ENCODE measurements at places on chromosomes 2 and 18.

DNA sequence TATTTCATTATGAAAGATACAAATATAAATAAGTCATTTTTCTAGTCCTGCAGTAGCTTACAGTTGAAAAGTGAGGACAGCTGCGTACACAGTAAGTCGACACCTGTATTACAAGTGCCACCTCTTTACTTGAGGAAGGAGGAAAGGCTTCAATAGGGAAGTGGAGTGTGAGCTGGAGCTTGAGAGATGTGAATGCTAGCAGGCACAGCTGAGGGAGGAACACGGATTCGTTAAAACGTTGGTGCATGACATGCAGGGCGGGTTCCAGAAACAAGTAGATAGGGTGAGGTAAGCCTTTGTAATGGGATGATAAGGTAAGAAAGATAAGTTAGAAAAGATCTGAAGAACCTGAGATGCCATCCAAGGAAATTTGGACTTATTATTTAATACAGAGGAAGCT lies 98.1 kb upstream of the CSRNP3 start:
- DNase-seq: no peak

GRCh38 chr2:44582363-44583008 lies 220.7 kb downstream of the CAMKMT start:
- no peak for DNase-seq

DNA sequence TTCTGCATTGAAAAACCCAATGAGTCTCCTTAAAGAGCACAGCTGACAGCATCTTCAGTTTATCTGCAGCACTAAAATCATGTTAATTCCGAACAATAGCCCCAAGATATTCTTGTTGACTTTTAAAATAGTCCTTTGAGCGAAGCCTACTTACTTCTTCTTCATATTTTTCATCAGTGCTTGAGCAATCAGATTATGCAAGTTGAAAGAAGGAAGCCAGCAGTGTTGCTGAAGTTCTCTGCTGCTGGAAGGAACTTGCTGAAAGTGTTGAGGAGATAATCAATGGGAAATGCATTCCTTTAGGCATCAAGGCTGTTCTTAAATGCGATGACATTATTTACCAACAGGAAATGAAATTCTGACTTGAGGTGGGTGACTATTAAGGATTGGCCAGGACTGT lies 105.9 kb upstream of the SNTG2 start:
- no peak for DNase-seq

- no peak for DNase-seq
These were observed 7.3 kb downstream of the TGIF1 start for GRCh38 chr18:3457261-3457724.

DNA sequence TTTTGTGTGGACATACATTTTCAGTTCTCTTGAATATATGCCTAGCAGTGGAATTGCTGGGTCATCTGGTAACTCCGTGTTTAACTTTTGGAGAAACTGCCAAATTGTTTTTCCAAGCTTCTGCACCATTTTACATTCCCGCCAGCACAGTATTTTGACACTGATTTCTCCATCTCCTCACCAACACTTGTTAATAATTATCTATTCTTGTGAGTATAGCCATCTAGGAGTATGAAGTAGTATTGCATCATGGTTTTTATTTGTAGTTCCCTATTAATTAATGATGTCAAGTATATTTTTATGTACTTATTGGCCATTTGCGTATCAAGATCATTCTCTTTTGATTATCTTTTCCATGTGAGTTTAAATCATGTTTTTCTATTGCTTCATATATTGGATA lies 17.9 kb upstream of the AOX1 start:
- DNase-seq: no peak

DNA sequence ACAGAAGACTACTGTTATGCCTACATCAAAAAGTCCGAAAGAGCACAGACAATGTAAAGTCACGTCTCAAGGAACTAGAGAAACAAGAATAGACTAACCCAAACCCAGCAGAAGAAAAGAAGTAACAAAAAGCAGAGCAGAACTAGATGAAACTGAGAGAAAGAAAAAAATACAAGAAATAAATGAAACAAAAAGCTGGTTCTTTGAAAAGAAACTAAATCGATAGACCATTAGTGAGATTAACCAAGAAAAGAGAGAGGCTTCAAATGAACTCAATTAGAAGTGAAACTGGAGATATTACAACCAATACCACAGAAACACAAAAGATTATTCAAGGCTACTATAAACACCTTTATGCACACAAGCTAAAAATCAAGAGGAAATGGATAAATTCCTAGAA lies 271.8 kb downstream of the MBD2 start:
- DNase-seq: no peak

DNA sequence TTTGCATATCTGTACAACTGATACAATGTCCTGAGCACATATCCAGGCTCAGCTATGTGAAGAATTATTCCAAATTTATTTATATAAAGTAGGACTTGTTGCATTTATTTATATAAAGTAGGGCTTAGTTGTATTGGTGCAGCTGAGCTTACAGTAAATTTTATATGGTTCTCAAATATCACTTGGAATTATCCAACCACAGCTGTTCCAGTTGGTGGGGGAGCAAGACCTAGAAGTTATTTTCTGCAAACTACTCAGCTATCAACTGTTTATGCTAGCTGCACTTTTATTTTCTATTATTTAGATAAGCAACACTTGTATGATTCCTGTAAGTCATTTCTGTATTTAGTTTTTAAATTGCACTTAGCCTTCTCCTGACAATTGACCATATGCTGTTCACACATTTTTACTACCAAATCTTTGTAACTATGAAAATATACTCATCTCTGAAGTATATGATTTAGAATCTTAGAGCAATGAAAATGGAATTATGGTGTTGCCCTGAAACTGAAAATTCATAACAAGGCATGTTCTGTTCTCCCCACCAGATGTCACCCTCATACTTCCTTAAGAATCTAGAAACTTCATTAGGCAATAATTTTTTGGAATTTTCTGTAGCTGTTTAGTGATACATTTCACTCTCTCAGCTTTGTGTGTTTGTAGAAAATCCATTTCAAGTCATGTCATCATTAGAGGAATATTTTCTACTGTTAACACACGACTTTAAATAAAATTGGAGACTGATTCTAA lies 157.0 kb upstream of the CBLN2 start:
- no peak for DNase-seq

- DNase-seq: no peak
These were observed 192.7 kb downstream of the PLCL1 start for GRCh38 chr2:197997083-197997541.

GRCh38 chr2:119782308-119783027 lies 22.7 kb downstream of the PTPN4 start:
- no peak for DNase-seq

GRCh38 chr2:196259507-196260481 lies 88.4 kb upstream of the STK17B start:
- no peak for DNase-seq

DNA sequence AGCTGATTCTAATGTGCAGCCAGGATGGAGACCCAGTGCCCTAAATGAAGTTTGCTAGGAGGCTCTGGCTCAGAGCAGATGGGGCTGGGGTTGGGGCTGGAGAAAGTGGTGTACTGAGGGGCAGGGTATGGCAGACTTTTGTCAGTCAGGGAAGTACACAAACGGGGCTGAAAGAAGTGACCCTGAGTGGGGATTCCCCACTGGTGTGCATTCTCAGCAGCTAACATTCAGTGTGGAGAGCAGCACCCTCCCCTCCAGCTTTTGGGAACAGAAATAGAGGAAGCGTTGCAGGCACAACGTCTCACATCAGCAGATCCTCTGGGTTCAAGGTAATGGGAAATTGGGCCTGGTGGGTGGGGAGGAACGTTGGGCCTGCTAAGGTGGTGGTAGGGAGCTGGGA lies 89.1 kb upstream of the GCFC2 start:
- DNase-seq: no peak

DNA sequence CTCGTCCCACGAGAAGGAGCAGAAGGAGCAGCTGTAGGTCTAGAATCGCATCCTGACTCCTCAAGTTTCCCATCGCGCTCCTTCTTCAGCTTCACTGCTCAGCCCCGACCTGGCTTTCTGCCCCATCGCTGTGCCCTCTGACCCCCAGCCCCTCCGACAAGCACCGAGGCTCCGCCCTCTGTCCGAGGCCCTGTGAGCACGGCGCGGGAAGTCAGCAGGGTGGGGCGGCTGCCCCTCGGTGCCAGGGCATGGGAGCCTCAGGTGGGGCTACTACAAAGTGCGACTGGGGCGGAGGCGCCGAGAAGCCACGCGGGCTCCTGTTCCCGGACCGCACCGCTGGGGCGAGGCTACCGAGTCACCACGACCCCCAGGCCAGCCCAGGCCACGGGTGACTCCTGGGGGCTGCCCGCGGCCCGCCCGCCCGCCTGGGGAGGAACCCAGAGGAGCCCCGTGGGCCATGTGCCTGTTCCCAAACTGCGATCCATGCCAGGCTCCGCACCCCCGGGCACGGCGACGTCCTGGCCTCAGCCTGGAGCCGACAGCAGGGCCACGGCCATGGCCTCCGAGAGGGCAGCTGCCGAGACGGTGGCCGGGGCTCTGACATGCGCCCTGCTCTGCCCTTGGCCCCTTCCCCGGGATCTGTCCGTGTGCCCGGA lies 36.6 kb upstream of the ID2 start:
- no peak for DNase-seq

DNA sequence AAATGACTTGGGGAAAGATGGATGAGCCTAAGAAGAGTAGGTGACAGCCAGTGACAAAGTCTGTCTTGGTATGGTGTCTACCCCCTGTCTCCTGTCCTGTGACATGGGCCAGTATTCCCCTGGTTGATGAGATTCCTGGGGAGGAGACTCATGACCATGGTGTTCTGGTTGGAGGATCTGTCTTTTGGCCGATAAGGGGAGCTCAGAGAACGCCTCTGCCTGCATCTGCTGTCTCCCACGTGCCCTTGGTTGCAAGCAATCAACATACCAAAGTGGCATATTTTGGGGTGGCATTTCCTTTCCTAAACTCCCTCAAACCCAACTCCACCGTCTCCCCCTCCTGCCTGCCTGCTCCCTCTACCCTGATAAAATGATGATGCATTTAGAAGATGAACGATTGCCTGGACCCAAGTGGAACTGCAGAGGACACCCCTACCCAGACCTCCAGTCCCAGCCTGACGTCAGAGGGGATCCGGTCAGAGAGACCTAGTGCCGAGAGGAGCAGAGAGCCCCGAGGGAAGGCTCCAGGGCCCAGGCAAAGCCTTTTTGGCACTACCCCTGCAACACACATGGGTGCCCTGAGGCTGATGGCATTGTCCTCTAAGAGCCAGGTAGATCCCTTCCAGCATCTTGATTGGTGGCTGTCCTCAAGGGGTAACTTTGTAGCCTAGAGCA lies 124.2 kb upstream of the MSH6 start:
- no peak for DNase-seq

GRCh38 chr2:145321344-145321743 lies 801.4 kb upstream of the ZEB2 start:
- no peak for DNase-seq

- no peak for DNase-seq
These were observed 2.0 kb upstream of the MARCO start for GRCh38 chr2:118939994-118940393.

DNA sequence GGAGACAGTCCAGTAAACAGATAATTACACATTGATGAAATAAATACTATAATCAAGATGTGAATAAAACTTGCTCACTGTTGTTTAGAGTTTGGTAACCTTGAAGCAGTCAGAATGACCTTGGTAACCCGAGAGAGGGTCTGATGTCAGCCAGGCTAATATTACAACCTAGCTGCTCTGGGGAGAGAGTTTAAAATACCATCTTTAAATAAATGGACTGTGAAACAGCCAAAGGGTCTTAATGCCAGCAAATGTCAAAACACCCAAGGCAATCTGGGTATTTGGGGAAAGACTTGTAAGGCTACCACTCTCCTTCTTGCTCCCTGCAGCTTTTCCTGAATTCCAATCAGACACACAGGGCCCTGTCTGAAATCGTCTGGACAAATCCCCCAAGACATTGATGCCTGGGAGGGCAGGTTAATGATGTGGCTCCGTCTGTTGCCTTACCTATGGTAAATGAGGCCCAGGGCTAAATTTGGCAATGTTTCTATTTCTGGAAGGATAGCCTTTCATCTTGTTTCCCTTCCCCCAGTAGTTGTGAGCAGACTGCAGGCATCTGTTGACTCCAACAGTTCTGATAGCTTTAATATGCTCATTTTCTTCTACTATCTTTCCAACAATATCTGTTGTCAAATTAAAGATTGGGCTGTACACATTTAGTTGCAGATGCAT lies 43.0 kb upstream of the ITGB6 start:
- no peak for DNase-seq

DNA sequence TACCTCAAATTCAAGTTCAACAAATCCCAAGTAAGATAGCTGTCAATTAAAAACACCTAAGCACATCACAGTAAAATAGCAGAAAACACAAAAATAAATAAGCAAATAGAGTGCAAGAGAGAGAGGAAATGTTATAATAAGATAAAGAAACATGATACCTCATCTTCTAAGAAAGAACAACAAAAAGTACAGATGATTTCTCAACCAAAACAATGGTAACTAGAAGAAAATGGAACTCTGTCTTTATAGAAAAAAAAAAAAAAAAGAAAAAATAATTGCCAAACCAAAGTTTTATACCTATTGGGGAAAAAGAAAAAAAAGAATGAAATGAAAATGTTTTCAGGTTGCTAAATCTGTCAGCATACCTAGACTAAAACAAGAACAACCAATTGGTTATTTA lies 1253.5 kb upstream of the CDH2 start:
- no peak for DNase-seq

DNA sequence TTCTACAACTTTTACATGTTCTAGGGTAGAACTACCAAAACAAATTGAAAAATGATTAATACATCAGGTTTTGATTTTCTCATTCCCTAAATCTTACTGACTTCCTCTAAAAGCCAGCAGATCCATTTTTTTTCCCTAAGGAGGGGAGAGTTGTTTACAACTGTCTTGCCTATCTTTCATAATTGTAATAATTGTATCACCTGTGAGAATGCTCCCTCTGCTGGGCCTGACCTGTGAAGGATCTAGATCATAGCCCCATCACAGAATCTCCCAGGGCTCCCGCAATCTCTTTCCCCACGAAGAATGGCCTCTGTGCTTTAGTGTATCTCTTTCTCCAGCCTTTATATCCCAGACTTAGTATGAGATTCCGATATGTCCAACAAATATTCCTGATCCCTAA lies 9.1 kb downstream of the LOXL3 start:
- DNase-seq: no peak

GRCh38 chr2:235055891-235056516 lies 104.2 kb downstream of the SH3BP4 start:
- no peak for DNase-seq

DNA sequence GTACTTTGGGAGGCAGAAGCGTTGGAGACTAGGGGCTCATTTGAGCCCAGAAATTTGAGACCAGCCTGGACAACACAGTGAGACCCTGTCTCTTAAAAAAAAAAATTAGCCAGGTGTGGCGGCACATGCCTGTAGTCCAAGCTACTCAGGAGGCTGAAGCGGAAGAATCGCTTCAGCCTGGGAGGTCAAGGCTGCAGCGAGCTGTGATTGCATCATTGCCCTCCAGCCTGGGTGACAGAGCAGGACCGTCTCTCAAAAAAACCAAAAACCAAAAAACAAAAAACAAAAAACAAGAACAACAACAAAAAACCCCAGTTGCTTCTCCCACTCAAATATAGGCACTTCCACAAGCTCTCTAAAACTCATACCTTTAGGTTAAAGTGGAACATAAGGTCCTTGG lies 27.4 kb upstream of the ADCYAP1 start:
- no peak for DNase-seq

All from left forelimb (tissue), 1 donor.